ENCODE measurements at places on chromosomes 16 and 17.

GRCh38 chr17:18866866-18867813, 9.2 kb downstream of the PRPSAP2 start:
- DNase-seq, result no peak

GRCh38 chr17:14784997-14785696, 480.0 kb downstream of the PMP22 start:
- peak; percentile 41 for DNase-seq

DNA sequence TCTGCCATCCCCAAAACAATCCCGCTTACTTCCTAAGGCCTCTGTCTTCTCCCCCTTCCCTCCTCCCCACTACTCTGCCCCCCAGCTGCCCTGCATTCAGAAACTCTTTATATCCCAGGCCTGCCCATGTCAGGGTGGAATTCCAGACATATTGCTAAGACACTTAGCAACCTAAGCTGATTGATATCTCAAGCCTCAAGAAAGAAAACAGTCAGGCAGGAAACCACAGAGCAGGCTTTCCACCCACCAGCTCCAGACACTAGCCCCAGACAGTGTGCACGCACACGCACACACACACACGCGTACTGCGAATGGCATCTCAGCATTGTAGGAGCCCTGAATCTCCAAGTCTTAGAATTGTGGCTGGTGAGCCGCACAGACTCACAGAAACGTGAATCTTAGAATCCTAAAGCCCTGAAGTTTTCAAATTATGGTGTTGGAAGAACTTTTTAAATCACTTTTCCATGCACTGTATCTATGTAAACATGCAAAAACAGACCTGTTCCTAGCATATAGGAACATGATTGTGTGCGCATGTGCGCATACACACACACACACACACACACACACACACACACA, 8.8 kb upstream of the LPCAT2 start:
- no peak for DNase-seq

GRCh38 chr17:77218902-77219301, 78.1 kb downstream of the SEC14L1 start:
- no peak for DNase-seq

DNA sequence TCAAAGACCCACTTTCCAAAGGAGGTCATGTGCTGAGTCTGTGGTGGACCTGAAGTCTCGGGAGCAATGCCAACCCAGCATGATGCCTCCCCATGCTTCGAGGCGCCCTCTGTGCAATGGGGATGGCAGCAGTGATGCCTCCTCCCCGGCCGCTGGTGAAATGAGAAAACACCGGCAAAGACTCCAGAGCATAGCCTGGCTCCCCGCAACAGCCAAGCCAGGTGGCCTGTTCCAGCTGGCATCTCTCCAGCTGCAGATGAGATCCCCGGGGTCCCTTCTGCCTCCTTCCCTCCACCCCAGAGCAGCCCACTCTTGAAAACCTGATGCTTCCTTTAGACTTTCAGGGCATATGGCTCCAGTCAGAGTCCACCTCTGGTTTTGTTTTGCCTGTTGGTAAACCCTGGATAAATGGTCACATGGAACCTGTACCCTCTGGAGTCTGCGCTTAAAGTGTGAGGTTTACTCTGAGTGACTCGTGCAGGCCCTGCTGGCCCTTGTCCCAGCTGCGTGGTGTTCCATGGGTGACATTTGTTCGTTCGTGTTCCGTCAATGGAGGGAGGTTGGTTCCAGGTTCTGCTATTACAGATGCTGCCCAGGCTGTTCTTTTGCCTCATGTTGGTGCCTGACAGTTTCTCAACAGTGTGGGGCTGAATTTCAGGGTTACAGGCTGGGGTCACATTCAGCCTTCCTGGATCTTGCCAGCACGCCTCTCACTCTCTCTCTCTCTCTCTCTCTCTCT, 181.8 kb upstream of the CIBAR2 start:
- DNase-seq, result no peak

DNA sequence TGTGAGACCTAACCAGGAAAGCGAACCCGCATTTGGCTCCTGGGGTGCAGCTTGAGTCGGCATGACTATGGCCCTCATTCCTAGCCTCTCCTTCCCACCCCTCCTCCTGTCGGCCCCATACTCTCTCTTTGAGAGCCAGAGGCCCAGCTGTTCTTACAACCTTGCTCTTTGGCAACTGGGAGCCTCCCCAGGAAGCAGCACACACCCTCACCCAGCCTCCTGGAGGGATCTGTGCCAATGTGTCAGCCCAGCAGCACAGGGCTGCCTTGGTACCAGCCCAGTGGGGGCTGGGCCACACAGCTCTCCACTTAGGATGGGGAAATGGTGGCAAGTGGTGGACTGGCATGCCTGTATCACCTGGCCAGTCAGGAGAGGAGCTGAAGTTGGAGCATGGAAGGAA, 70.3 kb upstream of the LGALS9 start:
- DNase-seq, result no peak

Measured in activated T-cell treated with anti-CD3 and anti-CD28 coated beads, Interleukin-2, amount 50 U/mL, for 1 hour (primary cell).